ENCODE measurements at places on chromosomes 2 and 18.
A peak's percentile ranks its signal among the peaks of the same experiment; 100 is the strongest.

DNA sequence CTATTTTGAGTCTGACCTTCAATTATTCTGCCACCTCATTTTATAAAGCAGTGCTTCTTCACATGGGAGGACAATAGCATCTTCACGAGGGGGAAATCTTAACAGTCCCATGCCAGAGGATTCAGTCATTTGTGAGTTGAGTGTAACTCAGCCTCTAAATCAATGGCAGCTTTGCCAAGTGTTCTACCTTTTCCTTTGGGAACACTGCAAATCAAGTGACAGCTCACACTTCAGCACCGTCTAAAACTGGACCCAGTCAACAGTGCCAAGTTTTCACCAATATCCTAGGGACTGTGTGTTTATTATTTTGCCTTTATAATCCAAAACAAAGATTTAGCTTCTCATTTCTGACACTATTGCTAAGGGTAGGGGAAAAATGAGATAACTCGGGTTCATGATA, 133.6 kb downstream of the FIGN start:
- no peak for DNase-seq

- no peak for DNase-seq
Measured at GRCh38 chr18:56402872-56403516, 235.4 kb downstream of the TXNL1 start.

DNA sequence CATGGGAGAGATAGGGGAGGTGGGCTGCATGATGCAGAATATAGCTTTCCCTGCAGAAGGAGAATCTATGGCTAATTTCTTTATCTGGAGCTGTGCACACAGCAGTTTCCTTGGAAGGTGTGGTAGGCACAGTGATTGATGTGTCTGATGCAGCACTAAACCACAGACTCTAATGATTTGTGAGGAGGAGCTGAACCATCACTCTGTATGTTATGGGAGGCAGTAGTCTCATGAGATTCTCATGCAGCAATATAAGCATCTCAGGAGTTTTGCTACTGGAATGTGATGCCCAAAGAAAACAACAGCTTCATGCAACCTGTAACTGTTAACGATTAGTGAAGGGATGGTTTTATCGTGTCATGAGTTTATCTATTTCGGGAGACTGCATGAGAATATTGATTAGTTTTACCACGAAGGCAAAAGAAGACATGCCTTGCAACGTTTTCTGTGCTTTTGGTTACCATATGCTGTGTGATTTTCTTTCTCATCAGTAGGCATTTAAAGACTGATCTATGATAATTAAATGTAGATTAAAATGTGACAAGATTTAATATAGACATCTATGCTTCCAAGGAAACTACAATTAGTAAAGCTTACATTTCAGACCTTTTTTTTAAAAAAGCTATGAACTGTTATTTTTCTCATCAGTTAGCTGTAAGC, 286.8 kb downstream of the ARL6IP6 start:
- DNase-seq, result peak; percentile 8

DNA sequence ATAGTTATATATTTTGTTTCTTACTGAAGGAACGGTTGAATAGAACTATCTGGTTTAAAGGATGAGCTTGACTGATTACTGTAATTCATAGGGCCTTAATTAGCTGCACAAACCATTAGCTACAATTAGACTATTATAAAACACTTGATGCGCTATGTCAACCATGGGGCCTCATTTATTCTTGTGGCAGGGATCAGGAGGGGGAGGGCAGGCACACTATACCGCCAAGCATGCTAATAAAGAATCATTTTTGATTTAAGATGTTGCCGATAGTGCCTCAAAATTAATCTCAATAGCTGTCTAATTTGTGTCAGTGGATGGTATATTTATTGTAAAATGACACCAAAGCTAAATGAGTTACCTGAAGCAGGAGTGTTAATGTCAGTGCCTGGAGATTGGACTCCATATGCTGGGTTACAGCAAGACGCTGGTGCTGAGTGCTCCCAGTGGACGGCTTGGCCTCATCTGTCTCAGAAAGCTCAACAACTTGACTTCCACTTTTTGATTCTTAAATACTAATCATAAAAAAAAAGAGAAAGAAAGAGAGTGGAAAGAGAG, 1007.0 kb upstream of the CELF4 start:
- no peak for DNase-seq

- no peak for DNase-seq
Measured at GRCh38 chr18:53253789-53254188, 913.8 kb downstream of the DCC start.

DNA sequence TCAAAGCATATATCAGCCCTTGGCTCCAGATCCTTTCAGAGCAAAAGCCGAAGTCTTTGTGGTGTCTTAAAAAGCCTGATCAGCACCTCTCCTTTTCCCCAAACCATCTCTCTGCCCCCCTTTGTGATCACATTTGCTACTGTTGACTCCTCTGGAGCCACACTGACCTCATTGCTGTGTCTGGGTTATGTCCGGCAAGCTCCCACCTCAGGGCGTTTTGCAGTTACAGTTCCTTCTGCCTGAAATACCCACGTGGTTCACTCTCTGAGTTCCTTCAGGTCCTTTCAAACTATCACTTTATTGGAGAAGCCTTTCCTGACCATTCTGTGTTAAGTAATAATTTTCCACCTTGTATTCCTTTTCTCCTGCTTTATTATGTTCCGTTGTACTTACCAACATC, 11.8 kb downstream of the C2orf69 start:
- peak; percentile 49 for DNase-seq

DNA sequence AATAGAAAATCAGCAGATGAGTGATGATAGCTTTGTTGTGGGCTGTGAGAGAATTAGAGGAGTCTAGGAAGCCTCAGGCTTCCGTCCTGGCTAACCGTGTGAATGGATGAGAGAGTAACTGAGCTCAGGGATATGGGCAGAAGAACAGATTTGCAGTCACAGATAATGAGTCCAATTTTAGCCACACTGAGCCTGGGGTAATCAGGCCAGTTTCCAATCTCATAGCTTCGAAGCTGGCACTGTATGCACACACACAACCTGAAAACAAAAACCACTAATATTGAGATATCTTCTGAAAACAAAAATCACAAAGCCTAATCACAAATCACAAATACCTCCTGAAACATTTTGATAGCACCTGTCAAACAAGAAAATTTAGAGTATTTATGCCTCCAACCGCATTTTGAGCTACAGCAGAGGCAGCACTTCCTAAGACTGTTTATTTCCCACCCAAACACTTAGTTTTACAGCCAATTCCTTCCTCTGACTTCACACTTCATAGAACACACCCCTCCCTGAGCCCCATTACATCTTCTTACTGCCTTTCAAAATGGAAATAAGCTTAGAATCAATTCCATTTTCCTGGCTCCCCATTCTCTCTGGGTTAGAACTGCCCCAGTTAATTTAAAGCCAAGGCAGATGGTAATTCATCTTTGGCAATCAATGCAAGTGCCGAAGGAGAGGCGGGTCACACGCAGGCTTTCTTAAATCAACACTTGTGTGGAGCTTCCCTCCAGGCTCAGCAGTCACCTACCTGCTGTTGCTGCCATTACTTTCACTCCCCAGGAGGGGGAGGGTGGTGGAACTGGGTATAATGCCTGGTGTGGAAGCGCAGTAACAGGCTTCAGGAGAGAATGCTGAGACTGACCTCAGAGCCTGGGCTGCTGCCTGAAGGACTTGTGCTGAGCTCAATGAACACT, 18.9 kb downstream of the TTR start:
- DNase-seq, result peak; percentile 46

DNA sequence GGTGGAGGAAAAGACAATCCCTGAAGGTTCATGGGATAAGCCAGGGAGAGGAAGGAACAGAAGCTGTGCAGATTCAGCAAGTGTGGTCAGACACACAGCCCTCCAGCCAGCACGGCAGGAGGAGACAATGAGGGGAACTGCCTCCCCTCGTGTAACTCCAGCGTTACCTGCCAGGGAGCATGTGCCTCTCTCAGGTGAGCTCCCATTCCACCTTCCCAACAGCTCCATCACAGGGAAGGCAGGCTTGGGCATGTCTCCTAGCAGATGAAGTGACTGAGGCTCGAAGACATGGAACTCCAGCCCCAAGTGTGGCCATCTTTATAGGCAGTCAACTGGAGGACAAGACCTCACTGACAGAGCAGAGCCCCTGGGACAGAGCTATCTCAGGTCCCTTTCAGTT, 47.4 kb downstream of the ZBTB7C start:
- DNase-seq, result no peak

GRCh38 chr2:231102772-231103171, 22.1 kb downstream of the HTR2B start:
- DNase-seq, result no peak

GRCh38 chr2:1750933-1751766, 6.8 kb upstream of the PXDN start:
- DNase-seq, result peak; percentile 36

- DNase-seq, result peak; percentile 64
Measured at GRCh38 chr2:145811276-145812164, 1291.6 kb upstream of the ZEB2 start.

DNA sequence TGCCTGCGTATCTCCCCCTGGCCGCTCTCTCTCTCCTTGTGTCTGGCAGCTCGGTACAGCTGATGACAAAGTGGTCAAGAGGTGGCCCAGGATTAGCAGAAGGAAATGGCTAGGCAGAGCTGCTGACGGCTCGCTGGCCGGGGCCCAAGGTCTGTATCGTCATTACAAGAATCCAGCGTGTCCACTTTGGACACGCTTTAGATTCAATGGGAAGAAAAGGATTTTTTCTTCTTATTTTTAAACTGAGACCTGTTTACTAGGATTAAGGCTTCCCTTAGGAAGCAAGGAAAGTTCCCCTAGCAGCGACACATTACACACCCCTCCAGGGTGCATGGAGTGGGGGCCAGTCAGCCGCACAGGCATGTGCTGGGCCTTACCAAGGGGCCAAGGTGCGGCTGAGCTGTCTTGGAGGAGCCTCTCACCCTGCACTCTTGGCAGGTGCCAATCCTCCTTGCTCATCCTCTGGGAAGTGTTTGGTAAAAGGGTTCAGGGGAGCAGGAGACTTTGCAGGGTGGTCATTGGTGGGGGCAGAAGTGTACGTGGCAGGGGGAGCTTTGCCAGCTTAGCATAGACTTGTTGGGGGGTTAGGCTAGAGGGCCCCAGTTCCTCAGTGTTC, 76.8 kb downstream of the POLR1A start:
- DNase-seq, result no peak

DNA sequence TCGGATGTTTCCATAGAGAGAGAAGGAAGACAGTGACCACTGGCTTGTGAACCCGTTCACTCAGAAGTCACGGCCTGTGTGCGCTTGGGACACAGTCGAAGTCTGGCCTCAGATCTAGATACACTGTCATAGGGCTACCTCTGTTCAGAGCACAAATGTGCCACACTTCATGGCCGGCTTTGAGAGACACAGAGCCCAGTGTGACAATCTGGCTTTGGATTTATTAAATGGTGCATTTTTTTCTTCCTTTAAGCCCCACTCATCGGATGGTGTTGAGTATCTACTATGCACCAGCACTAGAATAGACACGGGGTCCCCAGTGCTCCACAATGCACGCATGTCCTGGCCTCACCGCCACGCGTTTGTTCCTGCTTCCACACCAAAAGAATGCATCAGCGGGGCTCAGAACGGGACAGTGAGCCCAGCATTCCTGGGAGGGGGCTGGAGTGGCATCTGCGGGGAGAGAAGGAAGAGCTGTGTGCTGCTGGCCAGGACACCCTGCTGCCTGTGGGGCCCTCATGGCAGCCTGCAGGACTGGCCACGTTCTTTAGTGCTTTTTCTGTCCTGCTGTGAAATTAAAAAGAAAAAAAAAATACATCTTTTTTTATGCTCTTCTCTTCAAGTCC, 738.9 kb upstream of the SALL3 start:
- DNase-seq, result no peak

- DNase-seq, result no peak
Measured at GRCh38 chr2:110152943-110153342, 37.3 kb upstream of the MALL start.

Measured in OCI-M1 (cell line).